ENCODE measurements at places on chromosomes 16 and 17.
A peak's percentile ranks its signal among the peaks of the same experiment; 100 is the strongest.

- no peak for DNase-seq
Observed at GRCh38 chr17:48153691-48154358, 46.3 kb downstream of the SNX11 start.

GRCh38 chr16:4509420-4509819, 29.2 kb downstream of the CDIP1 start:
- DNase-seq = no peak

DNA sequence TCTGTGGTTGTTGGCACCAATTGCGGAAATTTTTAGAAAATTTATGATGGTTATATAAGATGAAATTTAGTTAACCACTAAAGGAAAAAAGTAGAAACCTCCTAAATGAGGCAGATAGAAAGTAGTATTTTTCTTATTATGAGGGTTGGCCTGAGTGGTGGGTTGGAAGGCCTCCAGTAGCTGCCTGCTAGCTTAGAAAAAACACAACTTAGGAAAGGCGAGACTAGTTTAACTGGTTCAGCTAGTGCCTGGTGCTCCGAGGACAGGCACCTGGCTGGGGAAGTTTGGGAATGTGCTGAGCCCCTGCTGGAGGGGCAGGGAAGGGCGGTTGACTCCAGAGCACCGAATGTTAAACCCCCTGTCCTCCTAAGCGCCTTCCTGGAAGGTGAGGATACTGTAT, 19.9 kb downstream of the LDHD start:
- DNase-seq = no peak

DNA sequence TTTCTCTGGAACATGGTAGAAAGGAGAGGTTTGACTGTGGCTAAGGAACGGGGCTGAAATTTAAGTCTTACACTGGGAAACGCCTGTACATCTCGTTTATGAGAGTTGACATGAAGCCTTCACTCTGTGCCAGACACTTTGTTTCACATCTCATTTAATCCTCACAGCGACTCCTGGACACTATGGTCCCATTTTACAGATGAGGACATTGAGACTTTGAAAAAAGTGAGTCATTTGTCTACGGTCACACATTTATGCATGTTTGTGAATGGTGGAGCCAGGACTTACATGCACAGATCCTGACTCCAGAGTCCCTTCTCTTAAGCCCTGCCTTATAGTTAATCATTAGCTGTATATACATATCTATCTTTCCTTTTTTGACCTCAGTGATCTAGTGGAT, 318.4 kb upstream of the EEF2KMT start:
- DNase-seq = no peak

- DNase-seq = peak; percentile 84
Observed at GRCh38 chr17:8383143-8383822, at the start of gene RPL26. Gene RPL26, minus strand, starts transcription at chr17:8383193. Its CDS starts 883 bp downstream, at chr17:8382310.

- no peak for DNase-seq
Observed at GRCh38 chr16:53913099-53913870, 209.3 kb downstream of the FTO start.

- no peak for DNase-seq
Observed at GRCh38 chr17:7729816-7730215, 12.3 kb downstream of the DNAH2 start.

- no peak for DNase-seq
Observed at GRCh38 chr16:83713597-83713996, 94.2 kb upstream of the HSBP1 start.

GRCh38 chr16:8853611-8854010, 15.2 kb downstream of the CARHSP1 start:
- DNase-seq = no peak

- DNase-seq = no peak
Observed at GRCh38 chr16:65519402-65519801, 397.5 kb upstream of the CDH11 start.

DNA sequence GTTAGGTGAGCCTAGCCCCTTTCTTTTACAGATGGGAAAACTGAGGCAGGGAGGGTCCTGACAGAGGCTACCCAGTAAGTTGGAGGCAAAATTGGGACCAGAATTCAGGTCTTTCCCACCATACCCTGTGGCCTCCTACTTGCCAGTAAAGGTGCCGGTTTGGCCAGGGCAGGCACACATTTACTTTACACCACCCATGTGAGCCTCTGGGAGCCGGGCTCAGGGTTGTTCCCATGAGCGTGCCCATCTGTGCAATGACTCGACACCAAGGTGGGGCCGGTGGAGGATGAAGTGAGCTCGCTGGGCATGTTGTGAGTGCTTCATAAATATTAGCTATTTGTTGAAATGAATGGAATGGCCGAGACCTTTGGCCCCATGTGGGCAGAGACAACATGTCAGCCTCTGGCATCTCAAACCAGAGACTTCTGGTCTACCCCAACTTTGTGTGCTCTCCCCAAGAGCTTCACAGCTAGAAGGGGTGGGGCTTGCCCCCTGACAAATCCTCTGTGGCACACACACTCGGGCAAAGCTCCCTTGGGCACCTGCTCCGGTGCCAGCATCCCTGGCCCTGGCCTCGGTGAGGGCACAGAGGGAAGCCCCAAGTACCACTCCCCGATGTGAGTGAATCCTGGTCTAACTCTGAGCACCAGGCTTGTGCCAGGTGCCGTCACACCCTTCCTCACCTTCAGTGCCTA, 60.1 kb downstream of the SRCIN1 start:
- DNase-seq = no peak

DNA sequence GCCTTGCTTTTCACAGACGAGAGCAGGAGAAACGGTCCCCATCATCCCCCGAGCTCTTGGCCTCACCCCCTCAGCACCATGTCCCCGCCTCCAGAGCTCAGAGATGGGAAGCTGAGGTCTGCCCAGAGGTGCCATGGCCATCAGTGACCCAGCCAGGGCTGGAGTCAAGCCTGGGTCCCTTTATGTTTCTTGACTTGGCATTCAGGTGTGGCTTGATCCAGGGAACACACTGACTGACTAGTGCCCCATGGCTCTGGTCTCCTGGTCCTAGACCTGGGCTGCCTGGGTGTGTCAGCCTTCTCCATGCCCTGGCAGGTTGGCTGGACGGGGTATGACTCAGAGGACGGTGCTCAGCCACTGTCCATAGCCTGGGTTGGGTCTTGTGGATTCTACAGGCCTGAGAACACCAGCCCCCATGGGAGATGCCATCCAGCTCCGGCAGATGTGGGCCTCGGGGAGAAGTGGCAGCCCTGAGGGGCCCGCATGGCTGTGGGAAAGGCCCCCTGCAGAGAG, 54.2 kb downstream of the ZFPM1 start:
- DNase-seq = no peak

GRCh38 chr17:29766796-29767327, 144.2 kb upstream of the CORO6 start:
- DNase-seq = no peak

- DNase-seq = no peak
Observed at GRCh38 chr16:25051406-25052150, 36.4 kb upstream of the ARHGAP17 start.

DNA sequence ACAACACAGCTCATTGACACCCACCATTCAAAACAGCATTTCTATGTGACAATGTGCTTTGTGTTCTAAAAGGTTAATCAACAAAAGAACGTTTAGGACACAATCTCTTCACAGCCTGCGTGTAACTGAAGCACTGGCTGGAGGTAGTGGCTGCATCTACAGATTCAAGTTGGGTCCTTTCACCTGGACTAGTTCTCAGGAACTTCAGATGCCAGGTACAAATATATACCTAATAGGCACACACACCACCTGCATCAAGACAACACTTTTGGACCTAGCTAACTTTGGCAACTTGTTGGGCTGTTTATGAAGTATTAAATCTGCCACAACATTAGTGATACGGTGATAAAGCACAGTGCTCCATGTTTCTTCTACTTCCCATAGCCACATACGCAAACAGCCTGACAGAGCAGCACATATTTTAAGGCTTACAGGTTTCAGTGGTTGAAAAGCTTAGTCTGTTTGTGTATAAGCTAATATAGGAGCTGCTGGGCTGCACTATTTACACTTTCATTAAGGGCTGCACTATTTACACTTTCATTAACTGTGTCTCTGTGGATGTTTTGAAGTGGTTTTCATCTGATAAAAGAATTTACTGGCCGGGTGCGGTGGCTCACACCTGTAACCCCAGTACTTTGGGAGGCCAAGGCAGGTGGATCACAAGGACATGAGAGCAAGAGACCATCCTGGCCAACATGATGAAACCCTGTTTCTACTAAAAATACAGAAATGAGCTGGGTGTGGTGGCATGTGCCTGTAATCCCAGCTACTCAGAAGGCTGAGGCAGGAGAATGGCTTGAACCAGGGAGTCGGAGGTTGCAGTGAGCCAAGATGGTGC, 132.6 kb downstream of the PARN start:
- DNase-seq = no peak

- DNase-seq = no peak
Observed at GRCh38 chr17:36942631-36943125, 5.4 kb downstream of the LHX1 start.

Data from T-helper 17 cell (primary cell).